ENCODE measurements at places on chromosomes 6 and 20. TPM values are rescaled to one million over a fixed set of nuclear protein-coding genes. Genes with fewer than 3 reads are reported as not detected.

The RSPH4A gene
- total RNA-seq = 8.0 TPM

The LAMA4 gene
- total RNA-seq = 107 TPM

The PPP1R18 gene
- 17.4 TPM for total RNA-seq

The MDFI gene
- 15.2 TPM for total RNA-seq

The SLC13A3 gene
- 4.2 TPM for total RNA-seq

The NCR2 gene
- not detected for total RNA-seq

The TCF15 gene
- 0.51 TPM for total RNA-seq

The TXLNB gene
- total RNA-seq = 1.7 TPM

The BPIFB1 gene
- total RNA-seq = 0.21 TPM

The SNX21 gene
- total RNA-seq = 145 TPM

The MUCL3 gene
- total RNA-seq = not detected

The PLA2G7 gene
- total RNA-seq = not detected

The FAM50B gene
- total RNA-seq = 12.7 TPM

The TMC2 gene
- not detected for total RNA-seq

All from uterus (tissue), 4 donors.